ENCODE measurements at places on chromosomes 5 and 9.

DNA sequence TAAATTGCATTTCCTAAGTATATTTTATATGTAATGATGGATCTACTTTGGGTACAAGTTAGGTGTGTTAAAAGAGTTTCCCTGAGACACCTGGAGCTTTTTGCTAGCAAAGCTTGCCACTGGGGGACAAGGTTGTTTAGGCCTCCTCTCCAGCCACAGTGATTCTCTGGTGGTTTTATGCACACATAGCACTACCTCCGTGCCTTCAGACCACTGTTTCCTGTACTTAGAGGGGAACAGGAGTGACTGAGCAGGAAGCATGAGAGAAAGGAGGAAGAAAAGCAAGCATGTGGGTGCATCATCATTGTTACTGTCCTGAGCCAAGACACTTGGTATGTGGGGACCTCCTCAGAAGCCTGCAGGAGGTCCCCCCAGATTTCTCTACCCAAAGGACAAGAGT is 272.1 kb downstream of the RASEF start:
- no peak for DNase-seq

- DNase-seq, result no peak
Observed at GRCh38 chr5:76402251-76402885, 717 bp upstream of the IQGAP2 start.

GRCh38 chr9:116715751-116716150 is 28.6 kb downstream of the TRIM32 start:
- no peak for DNase-seq

DNA sequence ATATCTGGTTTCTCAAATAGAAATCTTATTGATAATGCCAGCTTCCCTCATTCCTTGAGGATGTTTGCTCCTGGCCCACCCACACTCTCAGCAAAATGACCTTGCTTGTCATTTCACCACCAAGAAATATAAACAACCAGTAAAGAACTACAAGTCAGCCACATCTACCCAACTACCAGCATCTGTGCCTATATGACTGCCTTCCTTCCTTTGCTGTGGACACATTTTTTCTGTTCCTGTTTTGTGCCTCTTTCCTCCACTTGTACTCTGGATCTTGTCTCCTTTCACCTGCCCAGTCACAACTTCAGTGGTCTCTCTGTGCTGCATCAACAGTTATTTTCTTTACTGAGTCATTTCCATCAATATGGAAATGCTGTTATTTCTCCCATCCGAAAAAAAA is 20.3 kb downstream of the KIF2A start:
- DNase-seq, result no peak

GRCh38 chr9:6007770-6008168 is 7.7 kb downstream of the RANBP6 start:
- DNase-seq, result peak; percentile 35

GRCh38 chr5:87372705-87373104 is 40.0 kb downstream of the CCNH start:
- no peak for DNase-seq

DNA sequence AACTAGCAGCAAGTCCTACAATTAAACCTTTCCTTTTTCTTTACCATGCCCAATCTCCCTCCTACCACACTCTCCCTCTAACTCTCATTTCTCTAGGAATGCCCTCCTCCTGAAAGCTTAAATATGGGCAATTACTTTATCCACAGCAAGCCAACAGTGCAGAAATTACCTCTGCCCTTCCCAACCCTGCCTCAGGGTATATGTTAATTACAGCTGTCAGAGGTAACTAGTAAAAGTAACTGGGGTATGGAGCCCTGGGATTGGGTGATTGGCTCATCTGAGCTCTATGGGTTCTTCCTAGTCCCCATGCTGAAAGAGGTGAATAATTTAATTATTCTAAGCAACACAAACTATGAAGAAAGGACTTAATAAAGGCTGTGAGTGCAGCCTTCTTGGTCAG is 478.9 kb upstream of the NMUR2 start:
- no peak for DNase-seq

DNA sequence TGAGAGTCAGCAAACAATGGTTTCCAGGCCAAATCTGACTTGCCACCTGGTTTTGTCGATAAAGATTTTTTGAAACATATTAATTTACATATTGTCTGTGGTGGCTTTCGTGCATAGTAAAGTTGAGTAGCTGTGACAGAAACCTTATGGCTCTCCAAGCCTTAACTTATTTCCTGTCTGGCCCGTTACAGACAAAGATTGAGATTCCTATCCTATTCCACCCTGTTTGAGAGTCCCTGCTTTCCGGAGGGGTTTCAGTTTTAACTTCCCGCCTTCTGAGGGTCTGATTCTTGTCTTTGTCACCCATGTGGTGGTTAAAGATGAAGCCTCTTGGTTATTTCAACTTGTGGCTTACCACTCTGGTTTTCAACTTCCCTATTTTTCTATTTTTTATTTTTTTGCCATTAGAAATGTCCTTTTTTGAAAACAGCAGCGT is 11.4 kb downstream of the OTULIN start:
- DNase-seq, result no peak

- DNase-seq, result no peak
Observed at GRCh38 chr5:56207537-56207936, 25.6 kb downstream of the ANKRD55 start.
